ENCODE measurements at places on chromosomes 12 and 14.

DNA sequence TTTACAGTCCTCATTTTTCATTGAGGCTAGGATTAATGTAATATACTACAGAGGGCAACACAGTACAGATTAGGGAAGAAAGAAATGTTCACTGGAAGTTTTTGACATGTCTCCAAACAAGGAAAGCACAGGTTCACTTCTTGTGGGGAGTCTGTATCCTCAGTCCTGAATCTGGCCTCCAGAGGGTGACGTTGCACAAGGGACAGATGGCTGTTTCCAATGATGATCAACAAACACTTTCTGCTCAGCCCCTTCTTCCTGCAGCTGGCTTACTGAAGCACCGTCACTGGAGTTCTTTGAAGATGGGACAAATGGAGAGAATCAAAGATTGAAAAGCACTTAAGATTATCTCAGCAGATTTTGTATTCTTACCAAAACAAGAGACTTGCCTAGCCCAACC is 123.3 kb upstream of the OR4E1 start:
- DNase-seq, result no peak

- DNase-seq, result no peak
Measured at GRCh38 chr12:47950856-47951468, 12.4 kb upstream of the TMEM106C start.

DNA sequence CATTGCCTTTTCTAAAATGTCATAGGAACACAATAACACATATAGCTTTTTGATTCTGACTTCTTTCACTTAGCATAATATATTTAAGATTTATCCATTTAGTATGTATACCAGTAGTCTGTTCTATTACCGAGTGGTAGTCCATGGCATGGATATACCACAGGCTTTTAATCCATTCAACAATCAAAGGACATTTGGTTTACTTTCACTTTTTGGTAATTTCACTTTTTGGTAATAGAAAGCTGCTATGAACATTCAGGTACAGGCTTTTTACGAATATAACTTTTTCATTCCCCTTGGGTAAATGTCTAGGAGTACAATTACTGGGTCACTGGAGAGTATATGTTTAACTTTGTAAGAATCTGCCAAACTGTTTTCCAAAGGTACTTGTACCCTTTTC is 100.7 kb upstream of the PRICKLE1 start:
- DNase-seq, result no peak

DNA sequence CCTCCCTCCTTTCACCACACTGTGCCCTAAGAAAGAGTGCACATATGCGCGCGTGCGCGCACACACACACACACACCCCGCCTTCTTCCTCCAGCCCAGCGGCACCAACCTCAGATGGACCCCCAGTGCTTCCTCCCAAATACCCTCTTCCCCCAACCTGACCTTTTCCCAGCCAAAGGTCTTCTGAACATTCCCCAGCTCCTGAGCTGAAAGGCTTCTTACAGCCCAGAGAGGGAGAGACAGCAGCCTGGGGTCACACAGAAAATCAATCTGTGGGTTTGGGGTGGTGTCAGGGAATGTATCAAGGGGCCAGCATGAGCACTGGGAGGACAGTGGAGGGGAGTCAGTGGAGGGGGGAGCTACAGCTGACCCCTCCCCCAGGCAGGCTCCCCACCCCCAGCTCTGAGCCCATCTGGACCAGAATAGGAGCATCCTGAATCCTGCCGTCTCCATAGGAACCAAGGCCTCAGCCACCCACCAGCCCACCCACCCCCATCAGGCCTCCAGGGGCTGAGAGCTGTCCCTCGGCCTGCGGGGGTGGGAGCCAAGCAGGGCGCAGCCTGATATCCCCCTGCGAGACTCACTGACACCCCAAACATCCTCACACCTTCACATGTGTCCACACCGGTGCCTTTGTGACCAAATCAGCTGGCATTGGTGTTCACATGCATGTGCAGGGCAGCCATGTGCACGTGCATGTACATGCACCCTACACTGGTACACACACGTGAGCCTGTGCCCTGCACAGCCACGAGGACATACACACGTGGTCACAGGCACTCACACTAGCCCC is 5.7 kb downstream of the RASAL1 start:
- DNase-seq, result no peak

DNA sequence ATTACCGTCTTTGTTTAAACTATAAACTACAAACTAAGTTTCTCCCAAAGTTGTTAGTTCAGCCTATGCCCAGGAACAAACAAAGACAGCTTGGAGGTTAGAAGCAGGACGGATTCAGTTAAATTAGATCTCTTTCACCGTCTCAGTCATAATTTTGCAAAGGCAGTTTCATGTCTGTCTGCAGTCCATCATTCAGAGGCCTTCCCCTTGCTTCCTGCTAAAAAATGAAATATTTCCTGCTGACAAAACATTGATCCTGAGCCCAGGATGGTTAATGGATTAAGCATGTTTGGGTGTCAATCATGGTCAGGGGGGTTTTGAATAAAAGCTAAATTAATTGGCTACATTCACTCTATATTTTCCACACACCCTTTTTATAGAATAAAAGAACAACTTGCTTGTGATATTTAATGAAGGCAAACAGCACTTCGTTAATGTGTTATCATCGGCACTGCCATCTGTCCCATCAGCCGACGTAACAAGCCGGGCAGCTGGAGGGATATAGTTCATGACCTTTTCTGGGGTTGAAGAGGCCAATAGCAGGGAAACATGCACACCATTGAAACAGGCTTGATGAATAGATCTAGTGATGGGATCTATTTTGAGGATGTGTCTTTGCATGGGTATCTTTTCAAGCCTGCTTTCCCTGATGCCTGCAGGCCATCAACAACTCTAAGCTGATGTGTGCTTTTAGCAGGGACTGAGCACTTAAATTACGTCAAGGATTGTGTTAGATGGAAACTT is 521.3 kb upstream of the TMEM132C start:
- no peak for DNase-seq
